Ureter (tissue), 1 donor: ENCODE measurements at places on chromosomes 1 and 21. TPM values are rescaled to one million over a fixed set of nuclear protein-coding genes. Genes with fewer than 3 reads are reported as not detected.

DNA sequence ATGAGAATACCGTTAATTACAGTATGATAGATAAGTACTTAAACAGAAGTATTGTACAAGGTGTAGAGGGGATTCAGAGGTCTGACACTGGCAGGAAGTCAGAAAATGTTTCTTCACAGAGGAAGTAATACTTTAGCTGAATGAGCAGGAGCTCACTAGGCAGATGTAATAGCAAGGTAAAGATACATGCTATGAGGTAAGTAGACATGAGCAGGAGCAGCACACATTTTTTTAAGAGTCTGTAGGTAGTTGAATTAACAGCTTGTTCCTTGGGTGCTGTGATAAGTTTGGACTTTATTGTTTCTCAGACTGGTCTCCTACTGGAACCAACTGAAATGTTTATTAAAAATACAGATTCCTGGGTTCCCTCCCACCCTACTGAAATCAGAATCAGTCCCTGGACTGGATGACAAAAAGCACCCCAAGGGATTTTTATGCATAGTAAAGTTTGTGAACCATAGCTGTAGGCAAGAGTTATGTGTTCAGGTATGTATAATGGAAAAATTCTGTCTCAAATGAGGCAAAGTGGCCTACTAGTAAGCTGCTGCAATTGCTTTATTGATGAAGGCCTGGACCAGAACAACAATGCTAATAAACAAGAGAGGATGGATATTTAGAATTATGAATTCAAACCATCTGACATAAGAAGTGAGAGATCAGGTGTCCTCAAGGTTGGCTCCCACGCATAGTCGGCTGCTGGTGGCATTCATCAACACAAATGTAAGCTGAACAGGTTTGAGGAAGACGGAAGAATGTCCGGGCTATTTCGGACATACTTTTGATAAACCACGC is 902 bp downstream of the AP4B1 start:
- no peak for DNase-seq

Gene VANGL2
- 12.7 TPM for total RNA-seq

- DNase-seq: no peak
Measured at GRCh38 chr1:235473806-235474205, 30.4 kb downstream of the B3GALNT2 start.

GRCh38 chr1:165381745-165382505 is 25.4 kb upstream of the LMX1A start:
- no peak for DNase-seq

- no peak for DNase-seq
Measured at GRCh38 chr1:221979444-221980032, 237.6 kb upstream of the DUSP10 start.

DNA sequence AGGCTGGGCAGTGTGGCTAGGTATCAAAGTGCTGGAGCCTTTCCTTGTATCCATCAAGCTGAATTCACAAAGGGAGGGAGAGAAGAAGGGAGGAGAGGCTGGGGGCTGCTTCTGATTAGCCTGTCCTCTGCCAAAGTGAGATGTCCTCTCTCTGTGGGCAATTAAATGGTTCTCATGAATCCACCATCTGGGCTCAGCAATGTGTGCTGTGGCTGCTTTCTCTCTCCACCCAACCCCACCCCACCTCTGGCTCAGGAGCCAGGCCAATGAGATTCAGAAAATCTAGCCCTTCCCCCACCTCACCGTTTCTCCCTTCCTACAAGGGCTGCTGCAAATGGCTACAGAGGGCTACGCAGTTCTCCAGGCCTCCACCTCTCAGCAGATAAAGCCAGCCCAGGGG is 154.6 kb downstream of the TENT5C start:
- DNase-seq: no peak

DNA sequence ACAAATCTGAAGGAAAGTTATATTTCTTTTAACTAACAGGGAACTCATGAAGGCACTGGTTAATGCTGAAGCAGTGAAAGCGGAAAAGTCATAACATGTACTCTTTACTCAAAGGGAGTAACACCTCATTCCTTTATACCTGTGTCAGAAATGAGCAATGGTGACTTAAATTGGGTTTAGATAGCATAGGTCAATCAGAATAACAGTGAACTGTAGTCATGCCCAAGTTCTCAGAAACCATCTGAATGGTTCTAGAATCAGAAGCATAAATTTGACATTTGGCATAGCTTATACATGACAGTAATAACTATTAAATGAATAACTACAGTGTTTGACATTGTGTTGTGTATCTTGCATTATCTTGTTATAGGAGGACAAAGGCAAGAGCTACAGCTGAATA is 382.0 kb downstream of the NUF2 start:
- DNase-seq: no peak

Gene RGS7
- total RNA-seq: 0.60 TPM

Gene WNT3A
- total RNA-seq: 0.21 TPM

Gene NID1
- 89.3 TPM for total RNA-seq

DNA sequence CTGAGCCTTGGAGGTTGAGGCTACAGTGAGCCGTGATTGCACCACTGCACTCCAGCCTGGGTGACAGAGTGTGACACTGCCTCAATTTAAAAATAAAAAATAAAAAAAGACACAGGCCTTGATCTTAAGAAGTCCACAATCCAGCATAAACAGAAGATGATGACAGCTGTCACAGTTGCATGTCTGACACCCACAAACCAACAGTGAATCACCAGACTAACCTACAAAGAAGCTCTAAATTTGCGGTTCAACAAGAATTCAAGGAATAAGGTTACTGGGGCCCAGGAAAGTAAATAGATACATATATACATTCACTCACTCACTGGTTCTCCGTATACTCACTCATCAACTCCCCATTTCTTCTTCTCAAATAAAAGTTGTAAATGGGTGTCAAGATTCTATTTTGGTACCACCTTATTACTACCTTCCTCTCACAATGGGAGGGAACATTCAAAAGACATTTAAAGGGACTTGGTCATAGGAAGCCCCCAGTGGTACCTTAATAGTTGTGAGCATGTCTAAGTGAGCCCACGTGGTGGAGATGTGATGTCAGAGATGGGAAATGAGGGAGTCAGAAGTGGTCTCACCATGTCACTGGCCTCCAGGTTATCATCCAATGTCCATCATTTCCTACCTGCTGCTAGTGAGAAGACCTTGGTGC is 66.9 kb upstream of the PRDX6 start:
- DNase-seq: no peak

- DNase-seq: no peak
Measured at GRCh38 chr1:66262208-66262963, 271.6 kb upstream of the SGIP1 start.

Gene RGS13
- total RNA-seq: 0.62 TPM

DNA sequence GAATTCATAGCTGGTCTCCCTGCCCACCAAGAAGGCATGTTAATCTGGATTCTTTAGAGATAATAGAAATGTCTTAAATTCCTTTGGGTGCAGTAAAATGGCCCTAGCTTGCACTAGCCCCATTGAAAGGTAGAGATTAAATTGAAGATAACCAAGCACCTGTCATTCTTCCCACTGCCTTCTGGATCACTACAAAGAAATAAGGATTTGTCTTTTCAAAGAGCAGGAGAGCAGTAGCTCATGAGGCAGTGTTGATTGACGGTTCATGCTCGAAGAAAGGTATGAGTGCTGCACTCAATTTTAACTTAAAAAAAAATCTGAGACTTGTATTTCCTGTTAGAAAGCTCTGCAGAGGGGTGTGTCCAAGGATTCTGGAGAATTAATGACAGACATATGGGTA is 74.9 kb upstream of the F3 start:
- no peak for DNase-seq

Gene IGSF3
- 31.1 TPM for total RNA-seq

DNA sequence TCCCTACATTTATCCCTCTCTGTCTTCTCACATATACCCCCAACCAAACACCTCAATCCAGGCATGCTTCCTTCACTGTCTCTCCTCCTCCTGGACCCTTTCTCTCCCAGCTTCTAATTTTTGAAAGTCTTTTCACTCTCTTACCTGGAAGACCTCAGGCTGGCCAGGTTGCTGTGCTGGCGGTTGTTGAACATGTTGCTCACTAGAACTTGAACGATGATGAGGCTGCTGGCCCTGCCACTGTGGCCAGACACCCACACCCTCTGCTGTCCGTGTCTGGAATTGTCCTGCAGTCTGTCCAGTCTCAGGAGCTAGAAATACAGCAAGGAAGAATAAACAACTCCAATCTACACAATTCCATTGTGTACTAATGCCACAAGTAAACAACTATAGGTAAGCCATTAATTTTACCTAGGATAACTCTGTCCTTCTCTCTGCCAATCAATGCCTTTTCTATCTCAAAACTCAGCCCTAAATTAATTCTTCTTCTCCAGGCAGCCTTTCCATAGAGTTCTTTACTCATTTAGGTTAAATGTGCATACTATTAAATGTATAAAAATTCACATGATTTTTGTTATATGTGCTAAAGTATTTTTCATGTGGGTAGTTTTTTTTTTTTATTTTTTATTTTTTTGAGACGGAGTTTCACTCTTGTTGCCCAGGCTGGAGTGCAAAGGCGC is 5.1 kb upstream of the CTSK start:
- peak; percentile 75 for DNase-seq

GRCh38 chr21:35411434-35411833 is 362.3 kb upstream of the RUNX1 start:
- no peak for DNase-seq

Gene IVL
- total RNA-seq: 43.4 TPM

DNA sequence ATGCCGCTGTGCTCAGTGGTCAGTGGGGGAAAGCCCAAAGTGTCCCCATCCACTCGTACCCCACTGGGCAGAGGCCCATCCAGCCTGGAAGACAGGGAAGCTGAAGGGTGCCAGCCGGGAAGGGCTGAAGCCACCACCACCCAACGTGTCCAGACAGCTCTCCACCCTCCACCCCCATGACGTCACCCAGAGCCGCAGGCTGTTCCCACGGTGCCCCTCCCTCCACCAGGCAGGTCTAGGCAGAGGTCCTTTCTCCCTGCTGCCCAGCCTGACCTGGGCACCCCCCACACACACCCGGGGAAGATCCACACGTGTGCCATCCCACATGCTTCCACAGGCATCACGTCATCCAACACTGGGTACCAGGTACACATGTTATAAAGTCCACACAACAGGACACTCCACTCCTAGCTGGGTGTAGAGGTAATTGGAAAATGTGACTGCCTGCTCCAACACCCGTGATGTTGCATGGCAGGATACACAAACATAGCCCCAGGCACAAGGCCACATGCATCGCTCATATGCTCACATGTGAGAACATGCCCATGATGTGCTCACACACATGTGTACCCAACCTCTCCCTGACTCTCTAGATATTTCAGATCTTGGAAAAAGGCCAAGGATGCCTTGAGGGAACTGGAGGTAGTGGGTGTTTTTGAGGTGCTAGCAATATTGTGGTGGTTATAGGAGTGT is 5.1 kb upstream of the ARHGAP30 start:
- DNase-seq: peak; percentile 92

DNA sequence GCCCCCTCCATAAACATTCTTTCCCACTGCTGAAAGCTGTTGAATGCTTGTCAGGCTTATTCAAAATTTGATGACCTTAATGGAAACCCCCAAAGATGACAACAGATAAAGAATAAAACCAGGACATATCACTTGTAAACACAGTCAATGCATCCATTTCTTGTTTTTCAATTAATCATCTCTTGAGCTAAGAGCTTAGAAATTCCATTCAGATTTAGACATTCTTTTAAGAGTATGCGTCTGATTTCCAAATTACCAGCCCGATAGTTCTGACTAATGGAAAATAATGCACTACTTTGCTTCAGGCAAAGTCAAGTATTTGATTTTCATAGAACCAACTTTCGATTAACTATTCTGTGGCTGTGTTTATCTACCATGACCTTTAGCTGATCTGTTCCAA is 100.6 kb upstream of the RUNX1 start:
- DNase-seq: no peak

DNA sequence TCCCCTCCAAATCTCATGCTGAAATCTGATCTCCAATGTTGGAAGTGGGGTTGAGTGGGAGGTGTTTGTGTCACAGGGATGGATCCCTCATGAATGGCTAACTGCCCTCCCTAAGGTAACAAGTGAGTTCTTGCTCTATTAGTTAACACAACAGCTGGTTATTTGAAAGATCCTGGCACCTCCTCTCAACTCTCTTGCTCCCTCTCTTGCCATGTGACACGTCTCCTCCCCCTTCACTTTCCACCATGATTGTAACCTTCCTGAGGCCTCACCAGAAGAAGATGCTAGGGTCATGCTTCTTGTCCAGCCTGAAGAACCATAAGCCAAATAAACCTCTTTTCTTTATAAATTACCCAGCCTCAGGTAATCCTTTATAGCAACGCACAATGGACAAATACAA is 28.5 kb downstream of the DENND2C start:
- no peak for DNase-seq

DNA sequence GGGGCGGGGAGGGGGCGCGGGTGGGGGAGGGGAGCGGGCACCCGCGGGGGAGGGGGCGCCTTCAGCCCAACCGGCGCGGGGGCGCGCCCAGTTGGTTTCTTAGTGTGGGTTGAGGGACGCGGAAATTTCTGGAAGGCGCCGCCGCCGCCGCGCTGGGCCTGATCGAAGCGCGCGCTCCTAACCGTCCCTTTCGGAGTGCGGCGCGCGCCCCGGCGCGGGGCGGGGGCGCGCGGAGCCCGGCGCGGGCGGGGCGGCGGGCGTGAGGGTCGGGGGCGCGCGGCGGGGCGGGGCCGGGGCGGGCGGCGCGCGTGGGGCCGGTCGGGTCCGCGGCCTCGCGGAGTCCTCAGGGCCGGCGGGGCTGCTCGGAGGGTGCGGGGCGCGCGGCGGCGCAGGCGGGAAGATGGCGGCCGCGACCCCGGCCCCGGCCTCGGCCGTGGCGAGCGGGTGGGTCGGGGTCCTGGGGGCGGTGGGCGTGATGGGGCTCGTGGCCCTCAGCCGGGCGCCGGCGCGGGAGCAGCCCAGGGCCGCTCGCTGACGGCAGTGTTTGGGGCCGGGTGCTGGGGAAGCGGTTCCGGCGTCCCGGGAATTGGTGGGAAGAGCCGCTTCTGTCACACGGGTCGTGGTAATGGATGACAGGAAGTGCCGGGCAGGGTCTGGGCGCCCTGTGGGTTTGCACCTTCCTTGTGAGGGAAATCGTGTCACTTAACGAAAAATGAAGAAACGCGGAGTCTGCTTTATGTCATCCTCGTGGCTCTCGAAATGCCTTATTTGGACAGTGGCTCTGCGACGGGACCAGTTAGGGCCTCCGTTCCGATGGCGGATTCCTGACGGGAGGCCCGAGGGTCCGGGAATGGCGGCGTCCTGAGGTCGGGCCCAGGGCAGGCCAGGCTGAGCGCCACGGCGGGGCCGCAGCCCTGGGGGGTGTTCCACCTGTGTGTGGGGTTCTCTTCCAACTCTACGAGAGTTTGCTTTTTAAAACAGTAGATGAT is 764 bp downstream of the PKNOX1 start:
- DNase-seq: peak; percentile 69

Gene PTGS2
- 16.0 TPM for total RNA-seq

DNA sequence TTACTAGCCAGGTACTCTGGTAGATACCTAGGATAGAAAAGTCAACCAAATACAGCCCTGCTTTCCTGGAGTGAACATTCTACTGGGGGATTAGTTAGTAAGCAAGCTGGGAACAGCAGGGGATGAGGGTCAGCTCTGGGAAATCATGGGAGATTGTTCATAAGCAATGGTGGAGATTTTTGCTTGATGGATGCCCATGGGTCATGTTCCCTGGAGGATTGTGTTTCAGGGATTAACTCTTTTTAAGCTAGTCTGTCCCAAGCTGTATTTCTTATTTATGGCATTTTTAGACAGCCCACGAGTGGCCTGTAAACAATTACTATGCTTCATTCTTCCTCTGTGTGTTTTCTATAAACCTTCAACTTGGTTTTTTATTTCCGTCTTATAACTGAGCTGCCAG is 18.9 kb downstream of the CACHD1 start:
- DNase-seq: no peak

Gene APCS
- total RNA-seq: not detected

GRCh38 chr21:42343556-42343955 is 7.2 kb downstream of the TFF2 start:
- peak; percentile 18 for DNase-seq
